Fibroblast of lung (primary cell): ENCODE measurements at places on chromosomes 2 and 18. TPM values are rescaled to one million over a fixed set of nuclear protein-coding genes. Genes with fewer than 3 reads are reported as not detected.

PDK1 gene
- polyA plus RNA-seq: 27.9 and 63.0 TPM in 2 replicates

KCNF1 gene
- polyA plus RNA-seq: 0.22 and 1.7 TPM in 2 replicates

SLC8A1 gene
- 16.0 and 17.4 TPM in 2 replicates for polyA plus RNA-seq

GRCh38 chr2:123434546-123435395 lies 590.3 kb upstream of the CNTNAP5 start:
- no peak overlapping the region for H3K4me3 ChIP-seq
- H3K27ac ChIP-seq: no peak overlapping the region
- no peak for DNase-seq
- no peaks in the 10 kb centered on the region for H3K4me1 ChIP-seq

DNA sequence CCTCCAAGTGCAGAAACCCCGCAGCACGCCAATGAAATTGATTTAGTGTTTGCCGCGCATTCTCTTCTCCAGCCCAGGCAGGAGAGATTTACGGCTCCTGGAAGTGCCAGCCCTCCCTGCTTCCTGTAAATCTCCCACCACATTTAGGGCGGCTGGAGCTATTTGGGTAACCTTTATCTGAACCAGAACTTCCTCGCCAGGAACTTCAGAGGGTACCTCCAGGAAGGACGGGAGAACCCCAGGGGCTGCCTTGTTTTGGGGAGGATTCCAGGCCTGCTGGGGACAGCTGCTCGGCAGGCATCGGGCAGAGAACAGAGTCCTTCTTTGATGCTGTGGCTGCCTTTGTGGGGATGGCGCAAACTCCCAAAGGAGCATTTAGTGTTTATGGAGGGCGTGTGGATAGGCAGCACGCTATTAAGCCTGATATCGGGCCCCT lies 122.0 kb upstream of the MYCN start:
- H3K4me1 ChIP-seq: no peaks in the 10 kb centered on the region
- H3K27ac ChIP-seq: no peak overlapping the region
- no peak overlapping the region for H3K4me3 ChIP-seq
- DNase-seq: no peak
- H3K27me3 ChIP-seq: no peaks in the 10 kb centered on the region

DNA sequence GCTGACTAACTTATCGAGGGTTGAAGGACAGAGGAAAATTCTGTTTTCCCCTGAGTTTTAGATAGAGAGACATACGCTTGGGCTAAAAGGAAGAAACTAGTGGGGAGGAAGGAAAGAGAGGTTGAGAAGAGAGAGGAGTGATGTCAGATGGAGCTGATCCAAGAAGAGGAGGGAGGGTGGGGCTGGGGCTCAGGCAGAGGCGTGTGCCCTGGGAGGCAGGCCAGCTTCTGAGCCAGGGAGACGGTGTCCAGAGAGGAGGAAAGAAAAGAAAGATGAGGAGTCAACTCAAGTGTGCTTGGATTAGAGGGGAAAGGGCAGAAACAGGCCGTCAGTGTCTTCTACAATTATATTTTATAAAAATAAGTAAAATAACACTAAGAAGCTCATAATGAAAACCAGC lies 56.2 kb downstream of the EMILIN2 start:
- peak overlapping the region; percentile 34 for H3K27ac ChIP-seq
- H3K27me3 ChIP-seq: no peaks in the 10 kb centered on the region
- H3K36me3 ChIP-seq: no peaks in the 10 kb centered on the region
- peaks cover 11% of the 10 kb centered on the region for H3K4me1 ChIP-seq

DNA sequence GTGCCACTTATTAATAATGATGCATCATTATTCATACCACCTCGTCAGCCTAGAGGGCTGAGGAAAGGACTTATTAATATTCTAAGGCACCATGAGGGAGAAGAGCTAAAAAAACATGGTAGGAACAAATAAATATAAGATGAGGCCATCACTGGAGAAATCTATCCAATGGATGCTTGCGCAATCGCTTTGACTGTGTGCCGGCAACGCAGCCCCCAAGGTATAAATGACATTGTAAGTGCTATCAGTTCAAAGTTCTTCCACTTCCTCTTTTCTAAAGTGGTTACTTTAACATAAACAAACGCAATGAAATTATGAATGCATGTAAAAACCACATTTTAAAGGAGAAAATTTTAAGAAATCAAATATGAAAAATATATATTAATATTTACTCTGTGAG lies 164.6 kb downstream of the EIPR1 start:
- no peak overlapping the region for H3K27ac ChIP-seq
- no peaks in the 10 kb centered on the region for H3K4me1 ChIP-seq
- H3K27me3 ChIP-seq: no peaks in the 10 kb centered on the region

- H3K36me3 ChIP-seq: no peaks in the 10 kb centered on the region
- no peak overlapping the region for H3K4me3 ChIP-seq
- DNase-seq: no peak
- H3K27me3 ChIP-seq: no peaks in the 10 kb centered on the region
Measured at GRCh38 chr2:165474619-165475276, 5.2 kb downstream of the CSRNP3 start.
